Fibroblast of skin of abdomen (primary cell): ENCODE measurements at places on chromosomes 7 and 10.

- DNase-seq: no peak
Measured at GRCh38 chr10:120873741-120874140, 22.6 kb downstream of the WDR11 start.

- no peak for DNase-seq
Measured at GRCh38 chr10:77027576-77027975, 610.0 kb downstream of the KCNMA1 start.

DNA sequence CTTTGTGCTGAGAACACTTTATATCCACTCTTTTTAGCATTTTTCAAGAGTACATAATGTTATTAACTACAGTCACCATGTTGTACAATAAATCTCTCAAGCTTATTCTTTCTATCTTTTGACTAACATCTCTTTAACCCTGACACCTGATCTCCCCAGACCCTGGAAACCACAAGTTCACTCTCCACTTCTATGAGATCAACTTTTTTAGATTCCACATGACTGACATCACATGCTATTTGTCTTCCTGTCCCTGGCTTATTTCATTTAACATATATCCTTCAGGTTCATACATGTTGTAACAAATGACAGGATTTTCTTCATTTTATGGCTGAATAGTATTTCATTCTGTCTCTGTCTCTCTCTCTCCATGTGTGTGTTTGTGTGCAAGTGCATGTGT lies 15.5 kb downstream of the SLC13A1 start:
- DNase-seq: no peak

DNA sequence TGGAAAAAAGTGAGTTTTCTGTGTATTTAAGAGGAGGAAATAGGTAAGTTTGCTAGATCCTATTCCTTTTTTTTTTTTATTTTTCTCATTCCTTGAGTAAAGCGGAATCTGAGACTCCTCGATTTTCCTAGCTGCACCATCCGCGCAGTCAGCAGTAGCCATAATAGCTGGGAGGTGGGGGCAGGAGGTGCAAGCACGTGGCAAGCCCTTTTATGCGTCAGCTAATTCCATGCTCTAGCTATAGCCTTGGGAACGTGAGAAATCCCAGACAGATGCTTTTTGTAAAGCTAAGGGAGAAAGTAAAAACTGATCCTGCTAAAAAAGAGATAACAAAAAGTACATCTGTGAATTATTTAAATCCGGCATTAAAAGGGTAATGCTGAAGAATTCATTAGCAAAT lies 33.2 kb upstream of the TPK1 start:
- DNase-seq: no peak

GRCh38 chr7:130400120-130400572 lies 19.9 kb downstream of the CPA1 start:
- peak; percentile 94 for DNase-seq
